Neural progenitor cell (in vitro differentiated cells): ENCODE measurements at places on chromosomes 6 and 20. TPM values are rescaled to one million over a fixed set of nuclear protein-coding genes. Genes with fewer than 3 reads are reported as not detected.
A peak's percentile ranks its signal among the peaks of the same experiment; 100 is the strongest.

PRSS35 gene
- total RNA-seq = 2.8 and 4.5 TPM in 2 replicates

GRCh38 chr20:43431134-43431519 is 26.6 kb upstream of the SRSF6 start:
- DNase-seq = no peak

IL17F gene
- total RNA-seq = not detected in 2 replicates

GRCh38 chr6:167517254-167517916 is 192.5 kb downstream of the TTLL2 start:
- no peak for DNase-seq

DNA sequence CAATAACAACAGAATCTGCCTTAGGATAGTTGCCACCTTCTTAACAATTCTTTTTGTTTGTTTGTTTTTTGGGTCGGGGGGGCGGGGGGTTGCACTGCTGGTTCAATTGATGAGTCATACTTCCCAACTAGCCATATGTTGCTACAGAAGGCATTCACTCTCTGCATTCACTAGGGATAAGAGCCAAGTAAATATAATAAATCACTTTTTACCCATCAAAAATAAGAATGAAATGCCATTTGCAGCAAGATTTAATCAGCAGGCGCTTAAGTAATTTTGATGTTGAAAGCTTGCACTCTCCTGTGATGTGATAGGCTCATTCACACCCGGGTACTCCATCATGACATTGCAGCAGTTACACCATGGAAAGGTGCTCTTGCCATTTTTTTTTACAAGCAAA is 209.8 kb downstream of the HIVEP2 start:
- DNase-seq = no peak

GRCh38 chr6:36834576-36835341 is 4.5 kb downstream of the CPNE5 start:
- peak; percentile 54 for DNase-seq

GSTA2 gene
- not detected in 2 replicates for total RNA-seq

SSTR4 gene
- total RNA-seq = not detected in 2 replicates

VNN1 gene
- total RNA-seq = not detected in 2 replicates

SIRPB2 gene
- not detected in 2 replicates for total RNA-seq

GUCA1A gene
- total RNA-seq = 1.9 and 3.4 TPM in 2 replicates

DNA sequence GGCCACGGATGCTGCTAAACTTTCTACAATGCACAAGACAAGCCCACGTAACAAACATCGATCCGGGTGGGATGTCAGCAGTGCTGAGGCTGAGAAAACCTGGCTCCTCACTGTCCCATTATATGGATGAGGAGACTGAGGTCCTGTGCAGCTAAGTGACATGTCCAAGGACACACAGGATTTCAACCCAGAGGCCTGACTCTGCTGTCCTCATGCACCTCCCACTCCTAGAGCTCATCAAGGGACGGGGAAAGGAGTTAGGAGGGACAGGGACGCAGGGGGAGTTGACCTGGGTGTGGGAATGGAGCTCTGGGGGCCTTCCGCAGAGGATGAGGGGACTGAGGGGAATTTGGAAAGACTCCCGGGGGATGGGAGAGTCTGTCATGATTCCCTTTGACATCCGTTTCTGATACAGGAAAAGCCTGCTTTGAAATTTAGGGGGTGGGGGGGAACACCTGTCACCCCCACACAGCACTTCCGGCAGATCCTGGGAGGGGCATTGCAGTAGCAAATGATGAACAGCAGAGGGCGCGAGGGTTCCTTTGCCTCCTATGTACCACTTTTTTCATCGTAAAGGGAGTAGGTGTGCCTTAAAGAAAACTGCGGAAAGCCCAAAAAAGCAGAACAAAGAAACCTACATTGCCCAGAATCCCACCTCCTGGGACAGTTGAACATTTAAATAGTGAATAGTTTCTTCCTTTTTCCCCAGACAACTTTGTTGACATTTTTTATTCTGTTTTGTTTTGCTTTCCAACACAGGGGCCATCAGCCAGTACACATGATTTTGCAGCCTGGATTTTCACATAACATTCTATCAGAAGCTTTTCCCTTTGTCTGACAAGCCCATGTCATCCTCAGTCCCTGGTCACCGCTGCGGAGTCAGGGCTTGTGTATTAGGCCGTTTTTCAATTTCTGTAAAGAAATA is 48.6 kb downstream of the SLC2A10 start:
- DNase-seq = peak; percentile 76

DNA sequence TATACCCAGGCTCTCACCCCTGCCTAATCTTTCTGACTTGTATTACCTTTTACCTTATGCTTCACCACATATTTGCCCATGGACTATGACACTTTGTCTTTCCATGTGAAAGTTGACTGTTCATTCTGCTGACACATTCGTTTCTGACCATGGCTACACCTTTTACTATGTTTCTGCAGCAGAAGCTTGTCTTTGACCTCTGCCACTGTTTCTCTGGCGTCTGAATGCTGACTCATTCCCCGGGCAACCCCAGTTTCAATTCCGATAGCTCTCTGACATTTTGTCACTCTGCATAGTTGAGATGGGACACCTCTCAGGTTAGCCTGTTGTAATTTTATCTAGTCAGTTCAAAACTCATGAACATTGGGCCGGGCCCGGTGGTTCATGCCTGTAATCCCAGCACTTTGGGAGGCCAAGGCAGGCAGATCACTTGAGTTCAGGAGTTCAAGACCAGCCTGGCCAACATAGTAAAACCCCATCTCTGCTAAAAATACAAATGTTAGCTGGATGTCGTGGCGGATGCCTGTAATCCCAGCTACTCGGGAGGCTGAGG is 50.7 kb downstream of the SLC26A8 start:
- DNase-seq = no peak

GRCh38 chr6:134849920-134850447 is 99.9 kb downstream of the ALDH8A1 start:
- no peak for DNase-seq

- DNase-seq = no peak
Observed at GRCh38 chr20:21618759-21619416, 86.6 kb upstream of the PAX1 start.

DNA sequence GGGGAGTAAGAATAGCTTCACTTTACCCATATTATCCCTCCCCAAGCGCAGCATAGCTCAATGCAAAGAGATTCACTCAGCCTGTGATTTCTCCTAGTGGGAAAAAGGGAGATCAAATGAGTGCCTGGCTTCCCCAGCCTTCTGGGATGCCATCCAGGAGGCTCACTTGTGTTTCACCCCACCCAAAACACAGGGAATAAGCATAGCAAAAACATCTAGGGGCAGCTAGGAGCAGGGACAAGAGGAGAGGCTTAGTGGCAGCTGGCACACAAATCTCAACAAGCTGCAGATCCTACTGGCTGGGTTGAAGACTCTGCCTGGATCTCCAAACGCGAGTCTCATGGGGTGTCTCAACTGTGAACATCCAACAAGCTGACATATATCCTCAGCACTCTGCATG is 715.8 kb downstream of the RNF144B start:
- no peak for DNase-seq

GRCh38 chr6:145713773-145714172 is 21.5 kb downstream of the EPM2A start:
- no peak for DNase-seq

- DNase-seq = peak; percentile 55
Observed at GRCh38 chr20:58130581-58130980, 97.9 kb downstream of the ANKRD60 start.

DNA sequence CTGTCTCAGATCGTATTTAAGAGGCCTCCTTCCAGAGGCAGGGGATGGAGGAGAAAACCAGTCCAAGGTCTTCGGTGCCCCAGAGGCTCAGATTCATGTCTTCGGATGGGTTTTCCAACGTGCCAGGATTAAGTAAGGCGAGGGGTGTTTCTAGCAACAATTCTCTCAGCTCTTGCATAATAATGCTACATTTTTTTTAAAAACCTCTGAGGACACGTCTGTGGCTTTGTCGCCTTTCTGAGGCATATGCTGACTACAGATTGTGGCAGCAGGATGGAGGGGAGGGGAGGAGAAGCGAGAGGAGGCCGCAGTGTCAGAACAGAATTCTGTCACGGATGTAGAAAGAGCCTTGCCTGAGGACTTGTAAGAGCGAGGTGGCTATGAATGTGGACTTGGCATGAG is 17.7 kb upstream of the CCDC167 start:
- no peak for DNase-seq

PMEPA1 gene
- total RNA-seq = 0.03 and 1.7 TPM in 2 replicates

DNA sequence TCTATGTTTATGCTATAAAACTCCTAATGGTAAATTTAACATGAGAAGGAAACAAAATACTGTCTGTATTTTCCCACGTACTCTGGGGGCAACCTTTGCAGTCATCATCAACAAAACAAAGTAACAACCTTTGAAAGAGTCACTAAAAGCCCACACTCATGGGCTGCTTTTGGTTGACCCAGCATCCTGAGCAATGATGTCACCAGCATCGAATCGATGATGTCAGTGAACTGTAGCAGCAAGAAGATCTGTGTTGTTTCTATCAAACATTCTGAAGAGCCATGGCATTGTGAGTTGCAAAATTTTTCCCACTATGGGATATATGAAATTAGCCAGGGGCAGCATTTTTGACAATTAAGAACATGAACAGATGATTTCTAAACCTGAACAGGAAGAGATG is 300.1 kb downstream of the HIVEP2 start:
- DNase-seq = no peak

DNA sequence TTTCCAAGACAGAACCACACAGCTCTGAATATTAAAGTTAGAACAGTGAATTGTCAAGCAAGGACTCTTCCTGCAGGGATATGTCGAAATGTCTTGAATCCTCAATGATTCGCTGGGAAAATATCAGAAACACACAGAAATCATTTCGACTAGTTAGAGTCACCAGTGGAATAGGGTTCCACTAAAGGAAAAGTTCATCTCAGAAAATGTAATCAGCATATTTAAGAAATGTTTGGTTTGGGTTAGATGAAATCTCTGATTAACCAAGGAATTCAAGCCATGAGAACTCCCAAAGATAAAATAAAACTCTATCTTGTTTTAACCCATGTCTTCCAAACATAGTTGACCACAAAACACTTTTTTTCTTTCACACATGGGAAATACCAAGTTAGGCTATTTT is 621.0 kb upstream of the NRSN1 start:
- DNase-seq = no peak

DNA sequence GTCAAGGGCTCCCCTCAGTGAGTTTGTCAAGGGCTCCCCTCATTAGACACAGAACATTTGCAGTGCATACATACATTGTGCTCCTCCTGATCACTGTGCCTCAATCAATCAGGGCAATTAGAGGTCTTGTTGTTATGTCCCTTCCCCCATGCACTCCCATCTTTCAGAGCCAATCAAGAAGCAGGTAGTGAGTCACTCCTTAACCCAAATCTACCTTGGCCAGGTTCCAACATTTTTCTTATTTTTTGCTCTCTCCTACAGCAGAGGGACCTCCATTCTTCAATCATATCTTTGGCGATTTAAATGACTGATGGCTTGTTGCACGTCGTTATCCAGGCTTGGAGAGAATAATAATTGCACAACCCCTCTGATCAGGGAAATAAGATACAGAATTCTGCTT is 409.9 kb upstream of the SPTLC3 start:
- DNase-seq = no peak

- no peak for DNase-seq
Observed at GRCh38 chr20:32224463-32224862, 16.8 kb downstream of the POFUT1 start.

DNA sequence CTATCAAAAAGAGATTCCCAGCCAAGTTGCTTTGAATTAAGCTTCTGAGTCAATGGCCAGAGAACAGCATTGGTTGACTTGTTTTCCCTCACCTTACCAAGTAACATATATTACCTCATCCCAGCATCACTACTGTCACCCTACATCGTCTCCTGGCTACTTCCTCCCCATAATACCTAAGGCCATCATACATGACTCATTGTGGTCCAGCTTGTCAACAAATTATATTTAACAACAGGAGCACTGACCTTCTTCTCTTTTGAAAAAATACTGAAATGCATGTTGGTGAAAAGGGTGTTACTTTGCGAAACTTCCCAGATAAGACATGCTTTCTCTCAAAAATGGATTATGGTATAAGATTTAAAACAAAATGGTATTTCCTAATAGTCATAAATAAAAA is 106.9 kb downstream of the TBX18 start:
- DNase-seq = no peak

- no peak for DNase-seq
Observed at GRCh38 chr6:126788861-126789365, 329.6 kb upstream of the RSPO3 start.

SMLR1 gene
- total RNA-seq = not detected in 2 replicates

DOP1A gene
- total RNA-seq = 51.0 and 61.9 TPM in 2 replicates

ISM1 gene
- total RNA-seq = 0.06 TPM in 1 of 2 replicates, not detected in the other

- DNase-seq = no peak
Observed at GRCh38 chr6:71335544-71335943, 46.9 kb downstream of the OGFRL1 start.

- DNase-seq = no peak
Observed at GRCh38 chr6:22300273-22300998, 3.6 kb upstream of the PRL start.

DNA sequence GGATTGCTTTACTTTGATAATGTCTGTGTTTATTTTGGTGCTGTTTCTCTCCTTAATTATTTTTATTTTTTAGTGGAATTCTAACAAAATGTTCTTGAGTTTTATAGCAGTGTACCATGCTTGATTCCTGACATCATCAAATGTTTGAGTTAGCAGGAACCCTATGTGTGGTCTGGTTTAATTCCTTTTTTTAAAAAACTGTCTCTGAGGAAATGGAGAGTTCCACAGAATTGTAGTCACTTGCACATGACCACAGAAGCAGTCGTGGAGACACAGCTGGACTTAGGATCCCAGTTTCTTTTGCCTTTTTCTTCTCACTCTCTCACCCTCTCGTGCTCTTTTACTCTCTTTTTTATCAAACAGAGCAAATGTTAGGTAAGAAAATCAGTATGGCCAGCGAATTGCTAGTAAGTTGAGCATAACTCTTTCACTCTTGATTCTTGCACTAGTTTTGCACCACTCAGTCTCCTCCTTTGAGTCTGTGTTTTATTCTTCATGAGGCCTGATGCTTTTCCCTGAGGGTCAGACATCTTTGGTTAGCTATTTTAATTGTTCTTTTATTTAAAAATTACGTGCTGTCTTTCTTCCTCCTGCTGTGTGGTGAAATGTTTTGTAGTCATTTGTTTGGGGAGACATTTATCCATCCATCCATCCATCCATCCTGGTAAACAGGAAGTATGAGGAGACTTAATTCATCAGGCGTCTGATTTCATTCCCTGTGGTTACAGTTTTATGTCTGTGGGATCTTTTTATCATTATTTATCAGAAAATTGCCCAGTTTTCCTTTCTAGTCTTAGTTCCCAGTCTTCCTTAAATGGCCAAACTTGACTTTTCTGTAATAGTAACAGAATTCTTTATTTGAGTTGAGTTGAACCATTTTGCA is 83.0 kb downstream of the SCAF8 start:
- DNase-seq = no peak

DNA sequence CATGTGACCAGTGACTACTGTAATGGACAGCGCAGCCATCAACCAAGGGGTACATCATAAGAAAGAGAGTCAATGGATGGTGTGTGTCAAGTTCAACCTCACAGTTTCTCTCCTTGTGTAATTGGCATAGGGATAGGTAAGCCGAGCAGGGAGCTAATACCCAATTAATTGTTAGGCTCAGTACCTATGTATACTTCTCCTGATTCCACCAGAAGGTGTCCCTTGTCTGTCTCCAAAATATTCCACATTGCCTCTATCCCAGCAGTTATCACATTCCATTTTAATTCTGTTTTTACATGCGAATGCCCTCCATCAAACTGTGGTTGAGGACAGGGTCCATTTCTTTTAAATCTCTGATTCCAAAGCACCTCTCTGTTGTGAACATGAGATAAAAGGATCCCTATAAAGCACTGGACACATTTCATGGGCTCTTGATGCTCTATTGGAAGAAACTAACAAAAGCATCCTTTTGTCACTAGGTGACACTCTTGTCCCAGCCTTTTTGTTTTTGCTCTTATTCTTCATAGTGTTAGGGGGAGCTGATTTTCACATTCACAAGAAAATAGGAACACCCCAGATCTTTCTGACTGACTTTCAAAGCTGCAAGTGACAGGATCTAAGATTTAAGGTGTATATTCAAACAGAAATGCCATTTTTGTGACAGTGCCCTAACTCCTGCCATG is 38.9 kb downstream of the FBXO9 start:
- DNase-seq = peak; percentile 16
